Lower lobe of right lung (tissue), 2 donors: ENCODE measurements at places on chromosomes 6 and 20. TPM values are rescaled to one million over a fixed set of nuclear protein-coding genes. Genes with fewer than 3 reads are reported as not detected.

VSX1 gene
- total RNA-seq = not detected

GRCh38 chr6:16964553-16965499, 137.0 kb upstream of the STMND1 start:
- peak; percentile 80 for DNase-seq

NTSR1 gene
- total RNA-seq = not detected

- no peak for DNase-seq
Observed at GRCh38 chr6:40352006-40352405, 235.2 kb downstream of the LRFN2 start.

PRL gene
- total RNA-seq = not detected
